ENCODE measurements at places on chromosomes 6 and 20. TPM values are rescaled to one million over a fixed set of nuclear protein-coding genes. Genes with fewer than 3 reads are reported as not detected.

The EPHA7 gene
- total RNA-seq, result 0.04 TPM

The ABCF1 gene
- 51.5 TPM for total RNA-seq

The HLA-DMA gene
- total RNA-seq, result 3.4 TPM

The TPD52L1 gene
- total RNA-seq, result 44.1 TPM

The RNF8 gene
- 25.1 TPM for total RNA-seq

The OOEP gene
- not detected for total RNA-seq
